NCI-H1417 treated with DMSO at 0.1 percent for 48 hours (cell line): ENCODE measurements at places on chromosomes 13 and 19.

- no peak for DNase-seq
Measured at GRCh38 chr13:100547791-100548201, 40.8 kb downstream of the GGACT start.

GRCh38 chr13:50675651-50676050 lies 167.8 kb downstream of the DLEU7 start:
- DNase-seq = no peak

DNA sequence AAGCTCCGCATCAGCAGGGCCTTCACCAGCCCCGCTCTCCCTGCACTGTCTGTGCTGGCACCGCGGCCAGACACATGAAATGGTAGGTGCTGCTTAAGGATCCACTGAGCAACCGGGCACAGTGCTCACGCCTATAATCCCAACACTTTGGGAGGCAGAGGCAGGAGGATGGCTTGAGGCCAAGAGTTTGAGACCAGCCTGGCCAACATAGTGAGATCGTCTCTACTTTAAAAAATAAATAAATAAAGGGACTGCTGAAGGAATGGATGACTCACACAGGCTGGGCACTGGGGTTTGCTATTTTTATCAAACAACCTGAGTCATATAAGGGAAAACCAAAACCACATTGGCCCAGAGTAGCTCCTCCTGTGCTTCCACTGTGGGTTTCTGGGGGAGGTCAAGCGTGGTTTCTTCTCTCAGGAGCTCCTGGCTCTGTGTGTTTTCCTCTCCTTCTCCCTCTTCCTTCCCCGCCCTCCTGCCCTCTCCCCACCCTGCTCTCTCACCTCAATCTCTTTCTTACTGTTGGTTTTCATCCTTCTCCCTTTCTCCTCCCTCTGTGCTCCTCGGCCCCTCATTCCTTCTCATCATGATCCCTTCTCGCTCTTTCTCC lies 21.3 kb downstream of the VRK3 start:
- no peak for DNase-seq

DNA sequence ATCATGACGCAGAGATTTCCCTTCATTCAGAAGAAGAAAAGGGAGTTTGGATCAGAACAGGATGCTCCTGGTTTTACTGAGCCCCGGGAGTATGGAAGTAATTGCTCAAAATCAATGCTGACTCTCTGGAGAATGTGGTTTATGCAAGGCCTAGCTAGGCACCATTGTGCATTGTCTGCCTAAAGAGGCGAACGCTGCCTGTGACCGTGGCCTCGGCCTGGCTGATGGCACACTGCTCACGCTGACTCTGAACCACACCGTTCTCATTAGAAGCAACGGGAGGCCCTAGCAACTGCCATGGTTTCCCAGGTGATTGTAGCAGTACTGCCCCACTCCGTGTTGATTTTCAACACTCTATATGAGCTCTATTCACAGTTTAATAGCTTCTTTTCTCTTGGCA lies 41.7 kb upstream of the UBL3 start:
- DNase-seq = peak; percentile 3

- DNase-seq = no peak
Measured at GRCh38 chr19:4352701-4353121, 9.3 kb downstream of the MPND start.

DNA sequence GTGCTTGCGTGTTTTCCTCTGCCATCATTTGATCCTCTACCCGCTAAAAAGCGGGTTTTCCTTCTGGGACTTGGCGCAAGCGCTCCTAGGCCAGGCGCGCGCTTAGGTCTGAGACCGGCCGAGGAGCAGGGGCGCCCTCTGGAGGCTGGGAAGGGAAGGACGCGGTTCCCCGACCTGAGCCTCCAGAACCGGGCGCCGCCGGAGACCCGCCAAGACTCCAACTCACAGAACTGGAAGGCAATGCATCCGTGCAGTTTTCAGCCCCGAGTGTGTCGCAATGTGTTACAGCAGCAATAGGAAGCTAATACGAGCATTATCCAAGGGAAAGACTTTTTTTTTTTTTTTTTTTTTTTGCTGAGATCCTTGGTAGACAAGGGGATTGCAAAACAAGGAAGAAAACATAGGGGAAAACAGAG lies 190.9 kb downstream of the COL4A1 start:
- no peak for DNase-seq

DNA sequence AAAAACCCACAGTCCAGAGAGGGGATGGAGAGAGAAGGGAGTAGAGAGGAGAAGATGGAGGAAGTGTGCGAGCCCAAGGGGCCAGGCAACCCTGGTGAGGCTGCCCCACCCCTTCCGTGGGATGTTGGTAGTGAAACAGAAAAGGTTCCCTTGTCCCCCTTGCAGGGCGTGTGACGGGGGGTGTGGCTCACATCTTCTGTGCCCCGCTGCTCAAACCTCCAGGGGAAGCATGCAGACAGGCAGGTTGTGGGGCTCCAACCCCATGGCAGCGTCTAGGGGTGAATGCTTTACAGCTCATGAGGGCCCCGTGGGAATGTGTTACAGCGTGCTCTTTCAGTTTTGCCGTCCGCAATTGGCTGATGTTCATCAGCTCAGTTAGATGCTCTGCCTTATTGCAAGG lies 14.7 kb upstream of the EVI5L start:
- no peak for DNase-seq

- DNase-seq = no peak
Measured at GRCh38 chr13:46355088-46355468, 32.0 kb downstream of the RUBCNL start.

DNA sequence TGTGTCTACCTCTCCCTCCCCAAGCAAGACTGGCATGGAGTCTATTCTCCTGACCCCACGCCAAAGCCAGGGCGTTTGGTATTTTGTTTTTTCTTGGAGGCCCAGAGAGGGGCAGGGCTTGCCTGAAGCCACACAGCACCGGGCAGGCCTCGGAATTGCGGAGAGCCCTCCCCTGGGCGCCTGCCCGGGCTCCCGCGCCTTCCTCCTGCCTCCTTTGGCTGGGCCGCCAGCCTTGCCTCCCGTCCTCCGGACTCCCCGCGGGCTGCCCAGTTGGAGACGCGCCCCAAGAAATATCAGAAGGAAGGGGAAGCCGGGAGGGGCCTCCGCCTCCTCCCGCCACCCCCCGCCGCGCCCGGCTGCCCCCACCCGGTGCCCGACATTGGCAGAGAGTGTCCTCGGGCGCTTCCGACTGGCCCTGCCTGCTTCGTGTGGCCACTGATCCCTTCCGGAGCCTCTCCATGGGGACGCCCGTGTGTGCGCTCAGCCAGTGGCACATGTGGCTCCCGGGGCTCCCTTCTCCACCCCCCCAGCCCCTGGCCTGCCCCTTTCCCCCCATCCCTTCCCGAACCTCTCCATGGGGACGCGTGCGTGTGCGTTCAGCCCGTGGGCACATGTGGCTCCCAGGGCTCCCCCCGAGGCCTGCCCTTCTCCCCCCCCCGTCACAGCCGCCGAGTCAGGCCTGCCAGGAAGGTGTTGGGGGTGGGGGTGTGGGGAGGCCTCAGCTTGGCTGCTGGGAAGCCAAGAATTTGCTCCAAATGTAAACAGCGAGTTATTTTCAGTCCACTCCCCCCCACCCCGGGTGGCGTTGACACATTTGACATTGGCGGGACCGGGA lies 37.3 kb downstream of the NFIC start:
- no peak for DNase-seq

DNA sequence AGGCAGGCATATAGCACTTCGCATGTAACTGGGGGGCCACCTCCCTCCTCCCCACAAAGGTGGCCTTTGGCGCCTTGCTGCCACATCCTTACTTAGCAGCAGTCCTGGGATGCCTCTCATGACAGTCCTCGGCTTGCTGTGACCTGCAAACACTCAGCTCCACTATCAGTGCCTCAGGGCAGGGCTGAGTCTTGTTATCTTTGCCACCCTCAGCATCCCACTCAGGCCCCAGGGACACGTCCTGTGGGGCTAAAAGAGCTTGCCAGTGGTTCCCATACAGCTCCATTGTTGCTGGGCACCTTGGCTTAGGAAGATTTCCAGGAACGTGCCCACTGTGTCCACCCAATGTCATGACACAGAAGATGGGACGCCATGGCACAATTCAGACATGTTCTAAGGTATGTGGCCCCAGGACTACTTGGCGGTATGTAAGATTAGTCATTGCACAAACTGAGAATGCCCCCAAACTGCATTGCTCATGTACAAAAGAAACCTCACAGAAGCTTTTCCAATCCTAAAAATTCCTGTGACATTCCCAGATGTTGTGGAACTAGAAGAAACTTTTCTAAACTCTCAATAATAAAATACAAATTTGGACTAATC lies 16.3 kb downstream of the DOCK9 start:
- DNase-seq = no peak

DNA sequence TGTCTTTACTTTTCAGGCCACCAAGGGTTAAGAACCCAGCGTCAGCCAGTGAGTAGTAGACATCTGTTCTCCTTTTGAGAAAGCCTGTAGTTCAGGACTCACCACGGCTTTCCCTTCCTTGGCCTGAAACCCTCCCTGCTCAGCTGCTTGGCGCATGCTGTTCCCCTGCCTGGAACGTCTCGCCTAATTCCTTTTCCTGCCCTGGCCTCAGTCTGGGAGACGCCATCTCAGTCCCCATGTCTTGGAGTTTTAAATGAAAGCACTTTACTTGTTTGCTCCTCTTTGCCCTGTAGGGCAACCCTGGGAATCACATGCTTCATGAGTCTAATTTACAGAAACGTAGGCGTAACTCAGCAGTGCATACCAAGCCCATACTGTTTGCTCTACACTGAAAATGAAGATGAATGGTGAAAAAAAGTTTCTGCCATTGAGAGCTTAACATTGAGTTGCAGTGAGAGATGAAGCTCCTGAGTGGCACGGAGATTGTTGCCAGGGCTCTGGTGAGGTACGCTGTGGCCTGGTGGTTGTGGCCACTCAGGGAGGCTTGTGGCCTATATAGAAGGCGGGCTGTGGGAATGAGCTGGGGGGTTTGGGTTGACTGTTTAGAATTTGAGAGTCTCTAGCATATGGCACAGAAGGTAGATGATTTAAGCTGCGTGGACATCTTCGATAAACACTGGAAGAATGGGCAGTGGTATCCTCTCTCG lies 52.8 kb downstream of the GATAD2A start:
- no peak for DNase-seq

GRCh38 chr13:43785650-43786471 lies 911 bp downstream of the ENOX1 start:
- DNase-seq = no peak

GRCh38 chr19:12730064-12730463 lies 4.4 kb downstream of the TRIR start:
- DNase-seq = no peak

GRCh38 chr19:34960940-34961679 lies 2.9 kb downstream of the ZNF792 start:
- no peak for DNase-seq

DNA sequence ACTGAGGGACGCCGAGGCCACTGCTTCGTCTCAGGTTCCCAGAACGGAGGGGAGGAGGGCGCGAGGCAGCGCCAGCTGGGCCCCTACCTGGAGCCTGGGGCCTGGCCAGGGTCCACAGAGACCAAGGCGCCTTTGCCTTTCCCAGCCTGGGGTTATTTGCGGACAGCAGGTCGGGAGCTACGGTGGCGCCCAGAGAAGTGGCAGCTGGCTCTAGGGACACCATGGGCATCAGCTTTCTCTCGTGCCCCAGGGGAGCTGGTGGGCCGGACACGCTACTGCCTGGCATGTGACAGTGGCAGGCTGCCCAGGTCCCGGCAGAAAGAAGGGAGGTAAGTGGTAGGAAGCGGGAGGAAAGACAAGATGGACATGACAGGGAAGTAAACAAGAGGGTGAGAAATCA lies 19.0 kb downstream of the AKT2 start:
- DNase-seq = no peak

DNA sequence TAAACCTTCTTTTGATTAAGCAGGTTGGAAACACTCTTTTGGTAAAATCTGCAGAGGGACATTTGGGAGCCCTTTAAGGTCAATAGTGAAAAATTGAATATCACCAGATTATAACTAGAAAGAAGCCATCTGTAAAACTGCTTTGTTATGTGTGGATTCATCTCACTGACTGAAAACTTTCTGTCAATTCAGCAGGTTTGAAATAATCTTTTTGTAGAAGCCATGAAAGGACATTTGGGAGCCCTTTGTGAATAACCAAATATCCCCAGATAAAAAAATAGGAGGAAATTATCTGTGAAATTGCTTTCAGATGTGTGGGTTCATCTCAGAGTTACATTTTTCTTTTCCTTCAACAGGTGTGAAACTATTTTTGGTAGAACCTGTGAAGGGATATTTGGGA lies 1690.7 kb downstream of the UQCRFS1 start:
- DNase-seq = no peak

DNA sequence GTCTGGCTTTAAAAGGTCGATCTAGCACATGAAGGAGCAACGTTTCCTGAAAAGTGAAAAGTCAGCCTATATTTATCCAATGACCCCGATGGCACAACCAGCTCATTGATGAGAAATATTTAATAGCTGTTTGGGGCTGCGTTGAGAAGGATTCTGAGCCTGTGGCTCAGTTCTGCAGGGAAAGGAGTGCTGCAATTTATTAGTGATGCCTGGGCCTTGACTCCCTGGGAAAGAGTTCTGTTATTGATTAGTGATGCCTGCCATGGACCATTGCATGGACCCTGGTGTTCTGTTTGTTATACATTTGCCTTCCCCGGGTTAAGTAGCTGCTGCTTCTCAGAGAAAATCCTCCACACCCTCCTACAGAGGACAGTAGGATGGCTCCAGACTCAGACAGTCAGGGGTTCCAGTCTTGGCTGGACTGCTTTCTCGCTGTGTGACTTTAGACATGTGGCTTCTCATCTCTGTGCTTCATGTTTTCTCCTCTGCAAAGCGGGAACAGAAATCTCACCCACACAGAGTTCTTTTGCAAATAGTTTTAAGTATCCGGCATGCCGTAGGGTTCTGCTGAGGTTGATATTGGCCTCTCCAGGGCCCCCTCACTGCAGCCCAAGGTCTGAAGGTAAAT lies 17.7 kb upstream of the PTPRS start:
- no peak for DNase-seq

GRCh38 chr13:110443622-110444225 lies 117.8 kb downstream of the RAB20 start:
- no peak for DNase-seq

DNA sequence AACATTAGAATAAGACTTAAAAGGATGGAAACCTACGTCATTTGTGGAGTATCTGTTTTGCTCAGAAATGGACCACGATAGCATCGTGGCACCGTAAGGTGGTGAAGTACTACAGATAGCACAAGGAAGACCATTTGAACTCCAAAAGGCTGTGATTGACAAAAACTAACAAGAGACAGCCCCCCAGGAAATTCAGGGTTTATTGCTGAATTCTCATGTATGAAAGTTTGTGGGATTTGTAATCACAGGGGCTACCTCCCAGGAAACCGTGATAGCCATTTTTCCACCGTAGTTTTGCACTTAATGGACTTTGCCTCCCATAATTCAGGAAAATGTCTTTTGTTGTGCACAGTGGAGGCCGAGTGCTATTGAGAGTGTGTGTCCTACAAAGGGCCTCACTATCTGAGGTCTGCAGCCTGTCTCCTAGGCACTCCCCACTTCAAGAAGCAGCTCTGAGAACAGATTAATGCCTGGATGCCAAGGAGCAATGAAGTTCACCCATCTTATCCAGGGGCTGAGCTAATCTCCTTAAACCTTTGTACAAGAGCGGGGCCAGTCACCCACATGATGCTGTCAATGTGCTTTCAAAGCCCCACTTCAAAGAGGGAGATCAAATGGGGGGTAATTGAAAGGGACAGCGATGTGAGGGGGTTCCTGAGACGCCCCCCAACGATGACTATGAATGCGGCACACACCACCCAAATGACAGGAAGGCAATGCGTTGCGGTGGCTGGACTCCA lies 182.6 kb downstream of the COL4A1 start:
- DNase-seq = no peak
